NCI-H460 (cell line): ENCODE measurements at places on chromosomes 1 and 21. TPM values are rescaled to one million over a fixed set of nuclear protein-coding genes. Genes with fewer than 3 reads are reported as not detected.
A peak's percentile ranks its signal among the peaks of the same experiment; 100 is the strongest.

GRCh38 chr1:36622741-36623648 is 140.3 kb upstream of the CSF3R start:
- DNase-seq, result no peak

- no peak for DNase-seq
Measured at GRCh38 chr21:25827513-25827912, 92.7 kb downstream of the GABPA start.

DNA sequence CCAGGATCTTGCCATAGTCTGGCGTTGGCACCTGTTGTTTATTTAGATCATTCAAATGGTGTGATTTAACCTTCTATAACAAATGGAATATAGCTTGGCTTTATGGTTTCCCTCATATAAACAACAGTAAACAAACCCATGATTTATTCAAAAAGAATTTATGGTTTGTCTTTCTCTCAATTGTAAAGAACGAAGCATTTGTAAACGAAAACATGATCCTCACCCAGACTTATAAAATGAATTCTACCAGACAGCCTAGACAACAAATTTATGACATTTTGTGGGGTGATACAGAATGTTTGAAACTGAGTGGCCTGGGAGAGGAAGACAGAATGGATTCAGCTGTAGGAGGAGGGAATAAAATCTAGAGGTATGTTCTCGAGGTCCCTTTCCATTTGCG is 66.1 kb upstream of the PTGFR start:
- DNase-seq, result no peak

DNA sequence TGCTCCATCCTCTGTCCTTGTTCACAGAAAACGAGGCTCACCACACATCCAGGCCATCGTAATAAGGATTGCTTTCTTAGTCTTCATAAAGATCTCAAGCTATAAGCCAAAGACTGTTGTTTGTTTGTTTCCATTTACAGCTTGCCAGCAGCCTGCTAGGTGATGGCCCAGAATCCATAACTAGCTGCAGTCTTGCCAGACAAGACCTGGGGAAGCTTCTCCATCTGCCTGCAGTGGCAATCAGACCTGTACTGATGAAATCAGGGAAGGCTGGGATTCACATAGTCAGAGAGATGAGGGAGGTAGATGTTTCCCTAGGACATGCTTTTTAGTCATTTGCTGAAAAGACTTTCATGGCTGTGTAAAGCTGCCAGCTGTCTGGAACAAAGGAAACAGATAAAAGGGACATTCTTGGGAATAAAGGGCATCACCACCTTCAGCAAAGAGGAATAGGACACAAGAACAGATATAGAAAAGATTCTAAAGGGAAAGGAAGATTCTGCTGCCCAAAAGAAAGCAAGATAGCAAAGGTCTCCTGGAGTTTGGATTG is 51.0 kb downstream of the MT1HL1 start:
- DNase-seq, result no peak

DNA sequence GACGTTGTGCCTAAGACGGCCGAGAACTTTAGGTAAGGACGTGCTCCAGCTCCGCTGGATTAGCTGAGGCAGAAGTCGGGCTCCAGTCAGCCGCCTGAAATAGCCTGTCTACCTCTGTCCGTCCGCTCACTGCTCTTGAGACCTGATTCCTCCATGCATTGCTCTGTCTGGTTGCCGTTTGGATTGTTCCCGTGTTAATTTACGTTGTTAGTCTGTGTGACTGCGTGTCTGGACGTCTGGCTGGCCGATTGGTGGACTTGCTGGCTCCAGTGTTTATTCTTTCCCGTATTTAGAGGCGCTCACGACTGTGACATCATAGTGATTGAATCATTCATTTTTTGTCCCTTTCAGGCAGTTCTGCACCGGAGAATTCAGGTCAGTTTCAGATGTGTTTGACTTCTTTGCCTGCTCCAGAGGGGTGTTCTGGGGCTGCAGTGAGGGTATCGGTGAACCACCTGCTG is 684 bp downstream of the PPIH start:
- no peak for DNase-seq

DNA sequence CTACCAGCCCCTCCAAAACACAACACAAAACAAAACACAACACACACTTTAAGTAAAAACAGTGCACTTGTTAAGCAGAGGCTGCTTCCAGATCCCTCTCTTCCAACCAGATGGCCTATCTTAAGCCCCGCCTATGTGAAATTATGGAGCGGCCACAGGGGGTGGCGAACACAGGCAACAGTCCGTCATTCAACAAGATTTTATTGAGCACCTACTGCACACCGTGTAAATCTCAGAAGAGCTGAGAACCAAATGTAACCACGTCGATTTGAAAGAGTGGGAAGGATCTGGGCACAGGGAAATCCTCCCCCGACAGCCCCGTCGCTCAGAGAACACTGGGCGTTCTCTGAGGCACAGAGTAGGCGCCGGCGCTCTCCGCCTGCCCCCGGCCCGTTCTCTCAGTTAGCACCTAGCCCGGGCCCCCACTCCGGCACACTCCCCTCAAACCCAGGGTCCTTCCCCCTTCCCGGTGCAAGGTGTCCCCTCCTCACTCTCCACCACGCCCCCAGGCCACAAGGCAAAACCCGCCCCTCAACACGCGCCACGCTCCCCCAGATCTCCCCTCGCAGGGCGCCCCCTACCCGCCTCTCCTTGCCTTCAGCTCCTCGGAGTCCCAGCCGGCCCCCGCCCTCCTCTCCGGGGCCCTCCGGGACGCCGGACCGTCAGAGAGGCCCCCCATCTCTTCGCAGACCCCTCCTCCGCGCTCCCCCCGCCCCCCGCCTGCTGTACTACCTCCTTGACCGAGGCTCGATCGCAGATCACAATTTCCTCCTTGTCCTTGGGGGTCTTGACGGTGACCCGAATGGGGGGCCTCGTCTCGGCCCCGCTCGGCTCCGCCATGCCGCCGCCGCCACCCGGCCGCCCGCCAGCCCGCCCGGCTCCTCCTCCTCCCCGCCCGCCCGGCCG is 483 bp downstream of the UBQLN4 start:
- peak; percentile 66 for DNase-seq

DNA sequence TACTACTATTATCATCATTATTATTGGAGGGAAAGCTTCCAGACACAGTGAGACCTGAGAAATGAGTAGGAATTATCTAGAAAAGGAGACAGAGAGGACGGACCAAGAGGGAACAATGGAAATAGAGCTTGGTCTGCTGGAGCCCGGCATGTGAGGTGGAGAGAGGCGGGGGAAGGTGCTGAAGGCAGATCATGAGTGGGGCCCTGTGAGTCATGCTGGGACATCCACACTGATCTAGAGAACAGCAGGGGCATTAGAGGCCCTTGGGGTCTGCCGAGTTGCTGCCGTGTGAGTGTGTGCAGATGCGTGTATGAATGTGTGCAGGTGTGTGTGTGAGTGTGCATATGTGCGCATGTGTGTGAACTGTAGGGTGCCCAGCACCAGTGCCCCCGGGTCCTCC is 65.7 kb downstream of the TMCO4 start:
- DNase-seq, result no peak

GRCh38 chr1:22615886-22616285 is 20.5 kb upstream of the C1QA start:
- no peak for DNase-seq

DNA sequence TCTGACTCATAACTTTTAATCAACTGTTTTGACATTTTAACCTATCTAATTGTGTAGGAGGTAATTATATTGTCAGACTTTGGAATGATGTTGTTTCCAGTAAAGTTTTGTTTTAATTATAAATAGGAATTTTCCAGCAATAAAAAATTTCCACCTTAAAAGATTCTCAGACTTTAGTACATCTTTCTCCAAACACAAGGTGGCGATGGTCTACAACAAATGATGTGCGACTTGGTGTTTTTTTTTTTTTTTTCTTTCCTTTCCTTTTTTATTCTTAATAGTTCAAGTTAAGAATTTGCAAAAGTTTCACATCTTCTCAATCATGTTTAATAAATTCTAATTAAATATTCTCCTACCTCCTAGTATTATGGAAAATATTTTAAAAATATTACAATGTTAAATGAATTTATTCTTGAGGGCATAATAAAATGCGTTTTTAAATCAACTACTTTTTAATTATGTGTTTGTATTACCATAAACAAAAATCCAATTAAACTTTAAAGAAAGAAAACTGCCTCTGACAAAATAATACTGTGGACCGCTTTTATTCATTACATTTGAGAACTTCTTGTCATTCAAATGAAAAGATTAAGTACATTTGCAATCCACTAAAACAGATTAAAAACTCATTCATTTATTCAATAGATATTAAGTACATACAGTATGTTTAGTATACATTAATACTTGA is 4.4 kb upstream of the ADAMTS1 start:
- DNase-seq, result no peak

DNA sequence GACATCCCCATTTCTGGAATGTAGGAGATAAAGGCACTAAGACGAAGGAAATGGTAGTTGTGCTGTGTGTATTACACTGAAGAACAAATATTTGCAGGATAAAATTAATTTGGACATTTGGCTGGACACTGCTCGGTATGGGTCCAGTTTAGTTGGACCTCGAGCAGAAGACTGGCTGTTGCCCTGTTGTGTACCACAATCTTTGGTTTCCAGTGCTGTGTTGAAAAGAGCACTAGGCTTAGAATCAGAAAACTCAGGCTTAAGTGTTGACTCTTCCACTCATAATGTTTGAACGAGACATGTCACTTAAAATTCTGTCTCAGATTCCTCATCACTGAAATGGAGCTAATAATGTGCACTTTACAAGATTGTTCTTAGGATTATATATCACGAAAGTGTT is 1.2 kb upstream of the ARPC5 start:
- no peak for DNase-seq

DNA sequence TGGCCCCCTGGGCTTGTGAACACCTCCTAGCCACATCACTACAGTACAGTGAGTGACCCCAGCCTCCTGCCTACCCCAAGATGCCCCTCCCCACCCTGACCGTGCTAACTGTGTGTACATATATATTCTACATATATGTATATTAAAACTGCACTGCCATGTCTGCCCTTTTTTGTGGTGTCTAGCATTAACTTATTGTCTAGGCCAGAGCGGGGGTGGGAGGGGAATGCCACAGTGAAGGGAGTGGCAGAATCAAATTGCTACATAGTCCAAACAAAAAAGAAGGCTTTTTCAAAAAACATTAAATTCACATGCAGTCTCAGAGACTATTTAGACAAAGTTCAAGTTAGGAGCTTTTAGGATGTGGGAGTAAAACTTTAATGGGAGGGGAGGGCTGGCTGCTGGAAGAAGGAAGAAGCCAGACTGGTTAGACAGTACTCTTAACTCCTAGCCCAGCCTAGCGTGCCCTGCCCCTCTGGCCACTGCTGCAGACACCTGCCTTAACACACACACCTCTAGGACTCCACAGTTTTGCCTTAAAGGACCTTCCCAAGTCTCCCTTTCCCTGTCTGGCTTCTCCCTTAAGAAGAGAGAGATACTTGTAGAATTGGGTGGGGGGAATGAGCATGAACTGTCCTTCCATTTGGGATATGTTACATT is 9.4 kb downstream of the PEA15 start:
- DNase-seq, result no peak

DNA sequence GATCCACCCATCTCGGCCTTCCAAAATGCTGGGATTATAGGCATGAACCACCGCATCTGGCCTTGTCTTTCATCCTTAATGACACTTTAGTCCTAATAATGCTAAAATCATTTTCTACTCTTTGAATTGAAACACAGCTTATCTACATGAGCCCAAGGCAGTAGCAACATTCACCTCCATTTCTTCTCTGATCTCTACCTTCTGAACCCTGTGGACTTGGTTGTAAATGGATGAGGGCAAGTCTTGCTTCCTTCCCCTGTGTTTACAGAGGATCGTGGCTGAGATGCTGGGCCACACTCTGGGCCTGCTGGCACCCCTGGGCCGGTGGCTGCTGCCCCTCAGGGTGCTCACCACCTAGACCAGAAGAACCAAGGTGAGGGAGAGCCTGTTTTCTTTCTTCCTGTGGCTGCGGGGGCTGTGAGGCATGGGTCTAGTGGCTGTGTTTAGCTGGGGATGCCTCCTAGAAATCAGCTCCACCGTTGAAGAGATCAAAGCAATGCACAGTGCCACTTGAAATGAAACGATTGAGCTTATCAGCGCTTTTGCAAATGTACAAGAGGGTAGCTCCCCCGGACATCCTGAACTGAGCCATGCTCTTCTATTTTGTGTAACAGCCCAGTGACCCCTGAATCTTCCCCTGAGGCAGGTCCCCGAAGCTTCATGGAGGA is 32.2 kb upstream of the LGALS8 start:
- DNase-seq, result no peak

- no peak for DNase-seq
Measured at GRCh38 chr1:113031171-113031933, 41.6 kb upstream of the LRIG2 start.

DNA sequence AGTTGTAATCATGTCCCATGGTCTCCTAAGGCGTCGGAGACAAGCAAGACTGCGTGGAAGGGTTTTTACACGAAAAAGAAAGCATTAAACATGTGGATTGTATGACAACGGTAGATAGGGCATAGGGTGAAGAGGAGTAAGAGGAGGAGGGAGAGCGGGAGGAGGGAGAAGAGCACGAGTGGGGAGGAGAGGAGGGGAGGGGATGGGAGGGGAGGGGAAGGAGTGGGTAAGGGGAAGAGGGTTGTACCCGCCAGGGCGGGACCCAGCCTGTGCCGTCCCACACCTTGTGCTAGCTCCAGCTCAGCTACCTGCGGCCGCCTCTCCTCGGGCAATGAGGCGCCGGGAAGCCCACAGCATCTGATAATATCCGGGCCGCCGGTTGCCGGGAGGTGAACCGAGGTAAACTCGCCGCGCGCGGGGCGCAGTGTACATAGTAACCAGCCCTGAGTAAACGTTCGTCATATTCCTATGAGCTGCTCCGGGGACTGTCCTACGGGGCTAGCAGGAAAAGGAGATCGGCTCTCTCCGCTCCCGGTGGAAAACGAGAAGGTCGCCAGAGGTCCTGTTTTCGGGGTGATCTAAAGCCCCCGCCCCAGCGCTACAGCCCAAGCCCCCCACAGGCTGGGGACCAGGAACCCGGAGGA is 449 bp upstream of the RCAN3 start:
- peak; percentile 39 for DNase-seq

DNA sequence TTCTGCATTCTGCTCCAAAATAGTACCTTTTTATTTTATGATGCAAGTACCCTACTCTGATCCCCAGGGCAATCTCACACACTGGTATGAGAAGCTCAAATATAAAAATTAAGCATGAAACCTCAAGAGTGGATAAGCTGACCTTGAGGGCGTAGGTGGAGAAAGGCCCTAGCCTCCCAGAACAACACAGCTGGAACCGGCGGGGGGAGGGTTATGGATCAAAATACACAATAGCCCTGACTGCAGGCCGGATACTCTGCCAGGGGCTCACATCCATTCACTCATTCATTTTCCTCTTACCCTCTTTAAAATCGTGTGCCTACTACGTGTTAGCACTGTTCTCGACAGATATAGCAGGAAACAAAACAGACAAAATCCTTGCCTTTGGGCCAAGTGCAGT is 32.8 kb upstream of the ECE1 start:
- DNase-seq, result no peak

- DNase-seq, result no peak
Measured at GRCh38 chr1:225712391-225712790, 59.5 kb upstream of the ENAH start.

MROH7 gene
- total RNA-seq, result not detected in 2 replicates

OR2L8 gene
- total RNA-seq, result not detected in 2 replicates

SYNC gene
- total RNA-seq, result 1.4 and 1.7 TPM in 2 replicates

ACKR1 gene
- not detected in 2 replicates for total RNA-seq

SORT1 gene
- total RNA-seq, result 1.6 and 3.0 TPM in 2 replicates

CYP2J2 gene
- 0.25 TPM in 1 of 2 replicates, not detected in the other for total RNA-seq

LCE6A gene
- not detected in 2 replicates for total RNA-seq

MPL gene
- total RNA-seq, result not detected in 2 replicates
